Esophagus squamous epithelium (tissue), 5 donors: ENCODE measurements at places on chromosomes 3 and 15.

- no peak for DNase-seq
- no peaks in the 10 kb centered on the region for H3K4me1 ChIP-seq
- no peaks in the 10 kb centered on the region for H3K27me3 ChIP-seq
Measured at GRCh38 chr15:37548116-37548515, 386.3 kb upstream of the TMCO5A start.

GRCh38 chr3:151307583-151308488 is 8.8 kb downstream of the GPR87 start:
- H3K36me3 ChIP-seq: peaks cover 6% of the 10 kb centered on the region
- no peak for DNase-seq
- peaks cover 18% of the 10 kb centered on the region for H3K4me1 ChIP-seq
- peak overlapping the region; percentile 85 for H3K27ac ChIP-seq
- H3K4me3 ChIP-seq: no peak overlapping the region

- H3K36me3 ChIP-seq: no peaks in the 10 kb centered on the region
- no peak for DNase-seq
- peaks cover 15% of the 10 kb centered on the region for H3K4me1 ChIP-seq
- H3K27ac ChIP-seq: no peak overlapping the region
- no peaks in the 10 kb centered on the region for H3K27me3 ChIP-seq
Measured at GRCh38 chr3:37586280-37586679, 275.4 kb upstream of the CTDSPL start.

DNA sequence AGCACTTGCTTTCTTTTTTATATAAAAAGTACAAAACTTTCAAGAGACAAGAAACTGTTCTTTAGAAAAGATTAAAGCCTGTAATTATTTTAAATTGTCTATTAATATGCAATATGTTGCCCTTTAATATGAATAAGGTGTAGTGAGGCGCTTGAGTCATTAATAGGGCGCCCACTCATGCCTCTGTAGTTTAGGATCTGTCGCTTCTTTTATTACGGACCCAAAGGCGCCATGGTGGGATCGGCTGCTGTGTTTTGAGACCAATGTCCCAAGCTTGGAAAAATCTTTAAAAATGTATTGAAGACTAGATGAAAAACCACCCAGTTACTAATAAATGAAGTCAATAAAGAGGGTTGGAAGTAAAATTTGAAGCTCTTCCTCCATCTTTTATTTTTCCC is 259.5 kb upstream of the MEIS2 start:
- H3K27ac ChIP-seq: no peak overlapping the region
- H3K27me3 ChIP-seq: no peaks in the 10 kb centered on the region
- H3K4me1 ChIP-seq: no peaks in the 10 kb centered on the region
- no peak overlapping the region for H3K4me3 ChIP-seq
- no peaks in the 10 kb centered on the region for H3K36me3 ChIP-seq

DNA sequence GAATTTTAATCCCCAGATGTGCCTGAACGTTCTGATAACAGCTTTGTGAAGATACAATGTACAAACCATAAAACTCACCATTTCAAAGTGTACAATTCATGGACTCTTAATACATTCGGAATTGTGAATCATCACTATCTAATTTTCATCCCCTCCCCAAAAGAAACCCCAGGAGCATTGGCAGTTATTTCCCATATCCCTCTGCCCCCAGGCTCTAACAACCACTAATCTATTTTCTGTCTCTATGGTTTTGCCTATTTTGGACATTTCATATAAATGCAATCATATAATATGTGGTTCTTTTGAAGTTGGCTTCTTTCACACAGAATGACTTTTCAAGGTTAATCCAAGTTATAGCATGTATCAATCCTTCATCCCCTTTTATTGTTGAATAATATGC is 25.3 kb downstream of the PRICKLE2 start:
- no peaks in the 10 kb centered on the region for H3K27me3 ChIP-seq
- peaks cover 17% of the 10 kb centered on the region for H3K4me1 ChIP-seq
- H3K4me3 ChIP-seq: no peak overlapping the region
- no peaks in the 10 kb centered on the region for H3K36me3 ChIP-seq

GRCh38 chr3:61541694-61542093 is 19.7 kb upstream of the PTPRG start:
- H3K36me3 ChIP-seq: no peaks in the 10 kb centered on the region
- no peak for DNase-seq
- no peaks in the 10 kb centered on the region for H3K4me1 ChIP-seq
- H3K27me3 ChIP-seq: no peaks in the 10 kb centered on the region
- H3K27ac ChIP-seq: no peak overlapping the region
- H3K4me3 ChIP-seq: no peak overlapping the region

DNA sequence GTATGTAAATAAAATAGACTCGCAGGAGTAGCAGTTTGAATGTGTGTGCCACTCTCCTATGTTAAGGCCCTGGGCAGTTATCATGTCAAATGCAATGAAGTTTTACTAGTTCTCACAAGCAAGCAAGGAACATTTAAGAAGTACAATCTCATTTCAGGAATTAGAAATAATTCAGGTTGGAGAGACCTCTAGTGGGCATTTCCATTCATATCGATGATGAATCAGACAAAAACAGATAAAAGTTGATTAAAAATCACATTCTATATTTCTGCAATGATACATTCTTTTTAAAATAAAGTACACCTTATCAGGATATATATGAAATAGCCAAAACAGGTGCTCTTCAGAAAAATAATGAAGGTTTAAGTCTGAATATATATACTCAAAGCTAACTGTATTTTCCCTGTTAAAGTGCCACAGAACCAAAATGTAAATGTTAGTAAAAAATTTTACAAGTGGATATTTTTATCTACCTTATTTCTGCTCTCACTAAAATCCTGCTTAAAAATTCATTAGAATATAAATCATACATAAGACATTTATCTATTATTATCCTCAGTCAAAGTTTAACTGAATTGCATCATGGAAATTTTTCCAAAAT is 492.4 kb upstream of the FRG2C start:
- H3K4me3 ChIP-seq: no peak overlapping the region
- no peak overlapping the region for H3K27ac ChIP-seq
- peaks cover 5% of the 10 kb centered on the region for H3K27me3 ChIP-seq
- no peaks in the 10 kb centered on the region for H3K36me3 ChIP-seq
- no peaks in the 10 kb centered on the region for H3K4me1 ChIP-seq
- no peak for DNase-seq

- H3K27ac ChIP-seq: peak overlapping the region; percentile 85
- no peaks in the 10 kb centered on the region for H3K27me3 ChIP-seq
- no peaks in the 10 kb centered on the region for H3K36me3 ChIP-seq
- peak overlapping the region; percentile 55 for H3K4me3 ChIP-seq
- H3K4me1 ChIP-seq: peaks cover 34% of the 10 kb centered on the region
Measured at GRCh38 chr15:62119227-62119864, 45.7 kb downstream of the C2CD4B start.

GRCh38 chr3:107555359-107555758 is 32.6 kb downstream of the BBX start:
- no peak for DNase-seq
- H3K27ac ChIP-seq: no peak overlapping the region
- no peak overlapping the region for H3K4me3 ChIP-seq
- no peaks in the 10 kb centered on the region for H3K27me3 ChIP-seq

DNA sequence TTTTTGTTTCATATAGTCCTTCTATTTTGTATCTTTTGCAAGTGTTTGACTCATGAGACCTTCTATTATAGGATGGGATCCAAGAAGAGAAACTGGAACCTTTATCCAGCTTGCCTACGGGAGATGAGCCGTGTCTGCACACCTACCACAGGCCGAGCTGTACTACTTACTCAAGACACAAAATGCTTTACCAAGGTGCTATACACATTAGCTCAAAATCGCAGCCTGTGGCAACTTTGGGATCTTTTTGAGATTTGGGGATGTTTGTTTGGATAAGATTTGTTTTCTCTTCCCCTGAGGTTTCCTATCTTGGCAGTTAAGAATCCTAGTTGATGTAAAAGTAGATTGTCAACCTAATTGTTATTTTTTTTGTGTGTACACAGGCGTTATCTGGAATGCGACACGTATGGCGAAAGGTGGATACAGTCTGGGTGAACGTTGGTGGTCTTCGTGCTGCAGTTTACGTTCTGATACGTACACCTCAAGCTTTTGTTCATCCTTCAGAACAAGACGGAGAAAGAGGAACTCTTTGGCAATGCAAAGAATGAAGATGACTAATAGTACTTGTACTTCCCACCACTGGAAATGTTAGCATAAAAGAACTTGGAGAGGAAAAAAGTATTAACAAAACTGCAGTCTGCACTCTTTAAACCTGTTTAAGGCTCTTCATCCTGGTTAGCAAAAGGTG is 13.1 kb upstream of the SETD5 start:
- no peak overlapping the region for H3K4me3 ChIP-seq
- no peaks in the 10 kb centered on the region for H3K27me3 ChIP-seq
- peaks cover 34% of the 10 kb centered on the region for H3K4me1 ChIP-seq
- no peak overlapping the region for H3K27ac ChIP-seq
- no peak for DNase-seq

DNA sequence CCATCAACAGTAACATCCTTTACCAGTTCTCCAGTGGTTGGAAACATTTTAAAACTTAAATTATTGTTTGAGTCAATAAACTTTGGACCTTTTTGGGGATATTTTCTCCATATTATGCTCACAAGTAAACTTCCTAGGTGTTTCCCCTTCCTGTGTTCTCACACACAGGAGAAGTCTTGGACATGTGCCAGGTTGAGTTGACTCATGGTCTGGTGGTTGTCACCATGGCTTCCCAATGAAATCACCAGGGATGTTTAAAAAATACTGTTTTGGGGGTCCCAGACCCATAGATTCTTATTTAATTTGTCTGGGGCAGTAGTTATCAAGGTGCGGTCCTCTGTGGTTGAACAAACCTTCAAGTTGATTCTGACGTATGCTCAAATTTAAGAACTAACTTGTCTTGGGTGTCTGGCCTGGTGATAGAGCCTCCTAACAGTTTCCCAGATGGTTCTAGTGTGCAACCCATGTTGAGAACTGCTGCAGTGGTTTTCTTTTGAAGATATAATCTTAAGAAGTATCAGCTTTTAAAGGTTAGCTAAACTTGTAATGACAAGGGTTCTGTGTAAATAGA is 291.8 kb downstream of the EDEM1 start:
- DNase-seq: no peak
- no peak overlapping the region for H3K27ac ChIP-seq
- H3K36me3 ChIP-seq: no peaks in the 10 kb centered on the region
- H3K4me1 ChIP-seq: no peaks in the 10 kb centered on the region
- H3K27me3 ChIP-seq: no peaks in the 10 kb centered on the region
- no peak overlapping the region for H3K4me3 ChIP-seq

DNA sequence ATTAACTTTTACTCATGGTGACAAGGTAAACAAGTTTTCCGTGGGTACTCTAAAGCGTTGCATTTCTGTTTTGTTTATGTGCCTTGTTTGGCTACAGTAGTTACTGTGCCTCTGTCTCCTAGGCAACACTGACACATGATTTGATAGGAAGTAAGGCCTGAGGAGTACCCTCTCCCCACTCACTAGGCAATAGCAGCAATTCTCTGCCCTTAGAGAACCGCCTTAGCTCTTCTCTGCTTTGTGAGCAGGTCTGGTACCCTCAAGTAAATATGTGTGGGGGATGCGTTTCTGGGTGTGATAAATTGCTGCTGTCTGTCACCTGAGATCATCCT is at the start of gene IL5RA:
Gene IL5RA, minus strand, starts transcription at position 76 of the 332 bp plus-strand sequence. CDS start 5,390 bp downstream, outside the sequence.
- no peak within 1 kb of the TSS for H3K27ac ChIP-seq
- no peaks in the 10 kb centered on the region for H3K27me3 ChIP-seq
- H3K36me3 ChIP-seq: no peaks in the 10 kb centered on the region
- peaks cover 6% of the 10 kb centered on the region for H3K4me1 ChIP-seq

DNA sequence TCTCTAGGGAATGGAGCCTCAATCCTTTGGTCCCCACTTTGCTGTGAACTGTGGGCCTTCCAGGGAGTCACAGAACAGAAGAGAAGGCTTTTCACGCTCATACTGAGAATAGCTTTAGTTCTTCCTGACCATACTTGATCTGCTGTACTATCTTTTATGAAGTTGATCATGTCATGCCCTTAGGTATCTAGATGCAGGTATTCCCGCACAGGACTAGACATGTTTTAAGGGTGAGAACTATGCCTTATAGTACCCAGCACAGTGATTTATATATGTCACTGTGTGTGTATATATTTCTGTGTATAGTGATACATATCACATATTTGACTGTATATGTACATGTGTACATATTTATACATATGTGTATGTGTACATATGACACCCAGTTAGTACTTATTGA is 358.4 kb upstream of the SEMA6D start:
- no peak overlapping the region for H3K27ac ChIP-seq
- no peaks in the 10 kb centered on the region for H3K36me3 ChIP-seq
- no peak overlapping the region for H3K4me3 ChIP-seq
- no peaks in the 10 kb centered on the region for H3K4me1 ChIP-seq
- no peak for DNase-seq

- peaks cover 27% of the 10 kb centered on the region for H3K36me3 ChIP-seq
- no peak overlapping the region for H3K4me3 ChIP-seq
- no peak overlapping the region for H3K27ac ChIP-seq
- no peaks in the 10 kb centered on the region for H3K27me3 ChIP-seq
- DNase-seq: no peak
Measured at GRCh38 chr15:68220967-68221366, 8.6 kb downstream of the CLN6 start.
